ENCODE measurements at places on chromosomes 6 and 20.

DNA sequence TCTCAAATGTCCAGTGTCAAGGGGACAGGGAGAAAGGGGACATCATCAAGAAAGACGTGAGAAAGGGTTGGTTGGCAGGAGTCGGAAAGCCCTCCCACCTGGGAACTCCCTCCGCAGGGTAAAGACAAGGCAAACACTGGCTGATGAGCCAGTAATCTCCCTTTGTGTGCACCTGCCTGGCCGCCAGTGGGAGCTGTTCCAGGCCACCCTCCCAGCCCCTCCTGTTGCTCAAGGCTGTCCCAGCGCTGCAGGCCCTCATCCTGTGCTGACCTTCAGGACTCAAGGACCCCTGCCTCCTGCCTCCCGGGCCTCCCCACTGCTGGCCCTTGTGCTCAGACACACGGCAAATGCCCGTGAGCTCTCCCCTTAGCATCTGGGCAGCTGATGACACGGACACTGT lies 7.4 kb downstream of the FRMD1 start:
- peaks cover 26% of the 10 kb centered on the region for H3K27me3 ChIP-seq
- no peak overlapping the region for H3K27ac ChIP-seq
- H3K4me1 ChIP-seq = no peaks in the 10 kb centered on the region
- no peak for DNase-seq
- H3K36me3 ChIP-seq = no peaks in the 10 kb centered on the region

DNA sequence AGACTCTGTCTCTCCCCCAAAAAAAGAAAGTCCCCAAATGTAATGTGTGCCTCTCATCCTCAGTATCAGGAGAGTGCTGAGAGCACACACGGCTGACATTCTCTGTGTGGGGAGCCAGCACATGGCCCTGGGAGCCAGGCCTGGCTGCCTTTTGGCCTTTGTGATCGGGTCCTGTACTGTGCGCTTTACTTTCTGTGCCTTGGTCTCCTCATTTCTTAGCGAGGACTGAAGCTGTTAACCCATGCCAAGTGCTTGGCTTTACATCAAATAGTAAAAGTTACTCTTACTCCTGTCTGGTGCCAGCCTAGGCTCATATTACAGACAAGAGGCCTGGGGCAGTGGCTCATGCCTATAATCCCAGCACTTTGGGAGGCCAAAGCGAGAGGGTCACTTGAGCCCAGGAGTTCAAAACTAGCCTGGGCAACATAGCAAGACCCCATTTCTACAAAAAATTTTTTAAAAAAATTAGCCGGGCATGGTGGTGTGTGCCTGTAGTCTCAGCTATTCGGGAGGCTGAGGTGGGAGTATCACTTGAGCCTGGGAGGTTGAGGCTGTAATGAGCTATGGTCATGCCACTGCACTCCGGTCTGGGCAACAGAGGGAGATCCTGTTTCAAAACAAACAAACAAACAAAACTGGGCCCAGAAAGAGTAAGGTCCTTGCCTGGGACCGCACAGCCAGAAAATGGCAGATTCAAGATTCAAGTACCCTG lies 50.3 kb downstream of the SNAI1 start:
- H3K27me3 ChIP-seq = peaks cover 8% of the 10 kb centered on the region
- H3K36me3 ChIP-seq = no peaks in the 10 kb centered on the region
- no peak overlapping the region for H3K27ac ChIP-seq
- H3K4me1 ChIP-seq = no peaks in the 10 kb centered on the region
- DNase-seq = no peak

DNA sequence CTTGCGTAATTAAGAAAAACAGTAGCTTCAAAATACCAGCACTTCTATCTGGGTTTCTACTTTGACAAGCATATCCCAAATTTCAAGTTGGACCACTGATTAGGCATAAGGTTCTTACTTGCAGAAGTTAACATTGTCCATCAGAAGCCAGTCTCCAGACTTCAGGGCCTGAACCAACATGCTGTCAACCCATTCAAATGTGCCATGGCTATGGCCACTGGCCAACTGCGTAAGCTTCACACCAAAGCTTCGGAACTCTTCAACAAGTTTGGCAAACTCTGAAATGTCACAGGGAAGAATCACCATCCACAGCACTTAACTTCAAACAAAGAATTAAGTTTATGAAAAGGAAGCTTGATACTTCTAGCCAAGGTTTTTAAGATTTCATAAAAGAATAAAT lies 78.0 kb upstream of the LYRM2 start:
- no peaks in the 10 kb centered on the region for H3K4me1 ChIP-seq
- H3K27me3 ChIP-seq = no peaks in the 10 kb centered on the region
- no peak overlapping the region for H3K27ac ChIP-seq

DNA sequence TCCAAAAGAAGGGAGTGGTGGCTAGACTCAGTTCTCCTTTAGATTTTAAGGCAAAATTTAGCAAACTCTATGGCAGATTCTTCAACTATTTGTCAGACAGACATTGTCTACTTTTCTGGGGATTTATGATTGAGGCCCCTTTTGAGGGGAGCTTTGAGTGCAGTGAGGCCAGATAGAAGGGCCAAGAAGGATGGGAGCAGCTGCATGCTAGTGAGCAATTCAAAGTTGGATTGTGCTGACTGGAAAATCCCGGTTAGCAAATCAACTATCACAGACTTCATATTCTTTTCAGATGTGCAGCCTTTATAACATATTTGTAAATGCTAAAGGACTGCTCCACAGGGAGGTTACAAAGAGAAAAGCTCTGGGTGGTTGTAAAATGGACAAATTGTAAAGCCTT lies 35.0 kb upstream of the ESR1 start:
- H3K36me3 ChIP-seq = no peaks in the 10 kb centered on the region
- H3K4me1 ChIP-seq = no peaks in the 10 kb centered on the region
- no peak overlapping the region for H3K4me3 ChIP-seq
- DNase-seq = no peak
- H3K27me3 ChIP-seq = peaks cover 3% of the 10 kb centered on the region

GRCh38 chr6:136772685-136773472 lies 19.4 kb downstream of the MAP3K5 start:
- peaks cover 4% of the 10 kb centered on the region for H3K27me3 ChIP-seq
- peaks cover 4% of the 10 kb centered on the region for H3K4me1 ChIP-seq
- no peak for DNase-seq
- no peaks in the 10 kb centered on the region for H3K36me3 ChIP-seq
- peak overlapping the region; percentile 17 for H3K27ac ChIP-seq
- no peak overlapping the region for H3K4me3 ChIP-seq

GRCh38 chr6:168014428-168014827 lies 17.0 kb downstream of the KIF25 start:
- H3K27me3 ChIP-seq = peaks cover 3% of the 10 kb centered on the region
- DNase-seq = no peak
- no peak overlapping the region for H3K4me3 ChIP-seq
- H3K36me3 ChIP-seq = peaks cover 3% of the 10 kb centered on the region
- H3K27ac ChIP-seq = no peak overlapping the region
